Vagina (tissue), 2 donors: ENCODE measurements at places on chromosomes 6 and 20. TPM values are rescaled to one million over a fixed set of nuclear protein-coding genes. Genes with fewer than 3 reads are reported as not detected.

DNA sequence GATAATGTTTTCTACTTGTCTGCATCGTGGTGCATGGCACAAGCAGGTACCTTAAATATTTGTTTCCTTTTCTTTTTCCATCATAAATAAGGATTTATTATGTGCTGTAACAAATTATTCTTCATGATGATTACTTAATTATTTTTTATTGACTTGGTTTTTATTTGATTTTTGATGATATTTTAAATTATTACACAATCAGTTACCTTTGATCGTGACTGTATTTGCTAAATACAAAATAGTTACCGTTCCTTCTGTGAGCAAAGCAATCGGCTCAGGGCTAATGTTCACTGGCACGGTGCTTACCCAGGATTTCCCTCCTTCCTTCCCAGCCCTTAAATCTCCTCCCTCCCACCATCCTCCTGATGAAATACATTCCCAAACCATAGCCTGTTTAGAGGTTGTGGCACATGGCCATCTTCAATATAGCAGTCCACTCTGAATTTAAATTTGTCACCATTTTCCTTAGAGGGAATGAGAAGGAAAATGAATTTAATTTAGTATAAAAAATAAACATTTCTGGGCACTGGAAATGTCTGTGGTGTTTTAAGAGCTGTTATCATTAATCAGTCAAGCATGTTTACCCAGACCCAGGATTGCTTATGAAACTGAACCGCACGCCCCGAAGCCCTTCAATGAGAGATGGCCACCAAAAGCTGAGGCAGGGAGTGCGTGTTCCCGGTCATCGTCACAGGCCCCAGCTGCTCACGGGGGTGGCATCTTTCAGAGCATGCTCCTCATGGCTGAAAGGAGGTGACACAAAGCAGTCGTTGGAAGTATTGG, 23.0 kb upstream of the EXOC2 start:
- H3K4me1 ChIP-seq, result peaks cover 4% of the 10 kb centered on the region
- H3K27ac ChIP-seq, result no peak overlapping the region
- H3K27me3 ChIP-seq, result no peaks in the 10 kb centered on the region
- no peaks in the 10 kb centered on the region for H3K36me3 ChIP-seq

DNA sequence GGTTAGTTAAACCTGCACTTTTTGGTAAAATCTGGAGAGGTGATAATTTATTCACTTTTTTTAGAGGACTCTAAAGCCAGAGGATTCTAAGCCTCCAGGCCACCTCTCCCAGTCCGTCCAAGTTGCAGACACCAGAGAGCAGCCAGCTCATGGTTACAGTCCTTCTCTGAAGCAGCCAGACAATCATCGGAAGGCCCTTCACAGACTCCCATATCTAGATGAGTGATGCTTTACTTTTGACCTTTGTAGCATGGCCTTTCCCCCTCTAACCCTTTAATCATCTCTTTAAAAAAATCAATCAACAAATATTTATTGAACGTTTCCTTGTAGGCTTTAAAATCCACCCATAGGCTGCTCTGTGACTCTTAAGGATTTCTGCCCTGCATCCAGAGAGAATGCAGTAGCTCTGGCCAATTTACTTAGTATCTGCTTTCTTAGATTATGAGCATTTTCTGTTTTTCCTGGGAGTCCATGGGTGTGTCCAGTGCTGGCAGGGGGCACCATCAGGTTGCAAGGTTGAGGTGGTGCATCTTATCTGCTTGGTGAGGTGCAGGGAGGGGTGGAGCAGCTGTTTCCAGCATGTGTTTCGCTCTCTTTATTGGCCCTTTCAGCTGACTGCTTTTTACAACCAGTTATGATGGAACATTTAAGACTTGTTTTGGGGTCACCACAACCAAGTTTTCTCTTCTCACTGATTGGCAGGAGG, 58.6 kb downstream of the JARID2 start:
- DNase-seq, result no peak
- no peaks in the 10 kb centered on the region for H3K27me3 ChIP-seq
- peaks cover 41% of the 10 kb centered on the region for H3K4me1 ChIP-seq
- H3K27ac ChIP-seq, result no peak overlapping the region
- no peaks in the 10 kb centered on the region for H3K36me3 ChIP-seq

GRCh38 chr6:143679041-143679440, 1.3 kb downstream of the PHACTR2 start:
- H3K36me3 ChIP-seq, result no peaks in the 10 kb centered on the region
- no peak for DNase-seq
- H3K27ac ChIP-seq, result peak overlapping the region; percentile 96
- H3K4me3 ChIP-seq, result peak overlapping the region; percentile 72

DNA sequence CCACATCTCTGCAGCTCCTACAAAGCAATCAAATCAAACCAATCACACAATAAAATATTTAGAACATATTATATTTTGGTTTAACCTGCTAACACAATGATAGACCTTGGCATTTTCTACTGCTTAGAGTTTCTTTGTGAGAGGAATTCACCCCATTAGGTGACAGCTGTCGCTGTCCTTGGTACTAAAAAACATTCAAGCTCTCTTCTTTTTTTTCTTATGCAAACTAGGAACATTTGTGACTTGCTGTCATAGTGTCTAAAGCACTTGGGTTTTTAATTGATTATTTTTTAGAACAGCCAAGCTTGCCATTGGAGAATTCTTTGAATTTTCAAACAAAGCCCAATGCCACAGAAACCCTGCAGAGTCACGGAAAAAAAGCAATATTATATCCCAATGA, 46.4 kb downstream of the CNR1 start:
- H3K27ac ChIP-seq, result no peak overlapping the region
- H3K4me3 ChIP-seq, result no peak overlapping the region
- H3K36me3 ChIP-seq, result no peaks in the 10 kb centered on the region
- DNase-seq, result no peak

GRCh38 chr6:134909701-134910592, 40.0 kb downstream of the ALDH8A1 start:
- H3K36me3 ChIP-seq, result no peaks in the 10 kb centered on the region
- no peak overlapping the region for H3K4me3 ChIP-seq
- DNase-seq, result no peak
- H3K27me3 ChIP-seq, result no peaks in the 10 kb centered on the region
- H3K27ac ChIP-seq, result peak overlapping the region; percentile 75
- peaks cover 18% of the 10 kb centered on the region for H3K4me1 ChIP-seq

GRCh38 chr6:29965873-29966601, 23.7 kb downstream of the HLA-A start:
- H3K27ac ChIP-seq, result peak overlapping the region; percentile 87
- no peaks in the 10 kb centered on the region for H3K36me3 ChIP-seq
- peaks cover 32% of the 10 kb centered on the region for H3K4me1 ChIP-seq
- H3K27me3 ChIP-seq, result no peaks in the 10 kb centered on the region
- DNase-seq, result no peak
- H3K4me3 ChIP-seq, result peak overlapping the region; percentile 30

- H3K4me3 ChIP-seq, result no peak overlapping the region
- peaks cover 17% of the 10 kb centered on the region for H3K27me3 ChIP-seq
- no peak for DNase-seq
- H3K36me3 ChIP-seq, result no peaks in the 10 kb centered on the region
These were observed 13.6 kb downstream of the POU3F2 start for GRCh38 chr6:98847779-98848538.

DNA sequence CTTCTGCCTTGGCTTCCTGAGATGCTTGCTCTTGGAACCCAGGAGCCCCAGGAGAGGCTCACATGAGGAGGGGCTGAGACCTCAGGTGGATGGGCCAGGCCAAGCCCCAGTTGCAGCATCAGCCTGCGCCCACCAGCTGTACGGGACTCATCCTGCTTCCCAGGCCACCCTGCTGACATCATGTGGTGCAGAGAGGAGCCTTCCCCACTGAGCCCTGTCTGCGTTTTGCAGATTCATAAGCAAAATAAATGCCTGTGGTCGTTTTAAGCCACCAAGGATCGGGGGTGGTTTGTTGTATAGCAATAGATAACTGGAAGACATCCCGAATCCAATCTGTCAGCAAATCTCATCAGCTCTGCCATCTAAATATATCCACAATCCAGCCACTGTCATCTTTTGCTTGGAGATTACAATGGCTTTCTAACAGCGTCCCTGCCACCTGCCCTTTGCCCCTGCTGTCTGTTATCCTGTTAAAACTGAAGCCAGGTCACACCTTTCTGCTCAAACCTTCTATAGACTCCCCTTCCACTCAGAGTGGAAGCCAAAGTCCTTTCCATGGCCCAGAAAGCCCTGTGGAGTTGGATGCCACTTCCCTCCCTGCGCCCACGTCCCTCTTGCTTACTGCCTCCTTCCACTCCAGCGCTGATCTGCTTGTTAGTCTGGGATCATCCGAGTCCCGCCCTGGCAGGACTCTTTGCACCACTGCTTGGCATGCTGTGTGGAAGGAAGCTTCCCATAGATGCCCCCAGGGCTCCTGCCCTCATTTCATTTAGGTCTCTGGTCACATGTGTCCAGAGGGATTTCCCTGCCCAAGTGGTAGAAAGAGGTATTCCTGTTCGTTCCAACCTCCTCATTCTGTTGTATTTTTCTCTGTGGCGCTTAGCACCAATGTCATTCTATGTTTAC, 24.0 kb upstream of the MLN start:
- H3K4me3 ChIP-seq, result no peak overlapping the region
- no peak overlapping the region for H3K27ac ChIP-seq
- H3K4me1 ChIP-seq, result no peaks in the 10 kb centered on the region
- no peak for DNase-seq

GATA5 gene
- 7.9 TPM for total RNA-seq

BMP6 gene
- 3.2 TPM for total RNA-seq

IL20RA gene
- total RNA-seq, result 21.9 TPM

LCA5 gene
- total RNA-seq, result 6.4 TPM
